PC-9 (cell line): ENCODE measurements at places on chromosomes 2 and 18.

DNA sequence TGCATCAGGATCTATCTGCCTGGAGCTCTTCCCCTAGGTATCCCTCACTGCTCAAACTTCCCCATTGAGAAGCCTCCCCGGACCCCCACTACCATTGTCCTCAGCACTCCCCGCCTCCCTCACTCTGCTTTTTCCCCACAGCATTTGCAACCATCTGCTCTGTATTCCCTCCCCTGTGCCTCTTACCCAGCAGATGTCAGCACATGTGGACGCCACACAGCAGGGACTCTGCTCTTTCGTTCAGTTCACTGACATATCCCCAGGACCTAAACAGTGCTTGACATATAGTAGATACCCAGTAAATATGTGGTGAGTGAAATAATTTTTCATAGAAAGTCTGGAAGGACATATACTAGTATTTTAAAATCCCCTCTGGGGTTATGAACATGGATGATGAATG, 101.1 kb downstream of the TMEM247 start:
- H3K27ac ChIP-seq, result no peak overlapping the region
- no peak for DNase-seq
- no peaks in the 10 kb centered on the region for H3K27me3 ChIP-seq
- no peak overlapping the region for H3K4me3 ChIP-seq
- no peaks in the 10 kb centered on the region for H3K4me1 ChIP-seq

DNA sequence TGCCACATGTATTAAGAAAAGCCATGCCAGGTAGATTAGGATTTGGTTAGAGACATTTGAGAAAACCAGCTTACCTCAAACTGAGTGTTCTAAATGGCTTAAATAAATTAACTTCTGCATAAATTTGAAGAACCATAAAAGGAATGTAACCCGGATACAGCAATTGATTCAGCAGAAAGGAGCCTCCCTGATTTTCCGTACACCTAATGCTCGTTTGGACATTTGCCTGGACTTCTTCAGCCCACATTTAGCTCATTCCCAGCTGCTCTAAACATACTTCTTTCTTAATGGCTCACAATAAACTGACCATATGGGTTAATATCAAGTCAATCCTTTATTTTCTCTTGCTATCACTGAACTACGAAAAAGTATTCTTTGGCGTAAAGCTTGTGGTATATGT, 392.4 kb downstream of the ZNF516 start:
- DNase-seq, result no peak
- peaks cover 30% of the 10 kb centered on the region for H3K27me3 ChIP-seq
- H3K36me3 ChIP-seq, result no peaks in the 10 kb centered on the region
- no peak overlapping the region for H3K4me3 ChIP-seq

DNA sequence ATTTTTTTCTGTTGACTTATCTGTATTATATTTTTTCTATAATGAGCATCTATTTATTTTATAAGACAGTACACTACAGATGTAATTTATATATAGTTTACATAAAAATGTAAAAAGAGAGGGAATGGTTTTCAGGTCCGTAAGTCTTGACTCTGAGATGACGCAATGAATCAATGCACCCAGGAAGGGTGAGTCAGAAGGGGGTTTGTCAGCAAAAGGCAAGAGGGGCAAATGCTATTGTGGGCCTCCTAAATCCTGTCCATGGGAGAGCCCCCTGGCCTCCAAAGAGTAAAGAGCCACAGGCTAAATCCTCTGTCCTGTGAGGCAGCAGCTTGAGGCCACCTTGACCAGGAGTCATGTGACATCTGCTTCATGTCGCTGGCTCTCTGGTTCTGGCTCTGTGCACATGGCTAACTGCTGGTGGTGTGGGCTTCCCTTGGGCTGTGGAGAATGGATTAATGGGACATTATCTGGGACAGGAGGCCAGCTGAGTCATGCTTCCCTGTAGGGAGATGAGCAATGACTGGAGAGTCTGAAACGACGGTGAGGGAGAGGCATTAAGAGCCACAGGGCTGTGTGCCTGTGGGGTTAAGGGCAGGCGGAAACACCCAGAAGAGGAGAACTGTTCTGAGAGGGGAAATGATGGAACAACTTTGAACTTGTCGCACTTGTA, 22.8 kb upstream of the ASB18 start:
- H3K4me1 ChIP-seq, result peaks cover 5% of the 10 kb centered on the region
- no peaks in the 10 kb centered on the region for H3K36me3 ChIP-seq
- H3K27me3 ChIP-seq, result peaks cover 29% of the 10 kb centered on the region
- no peak overlapping the region for H3K4me3 ChIP-seq

DNA sequence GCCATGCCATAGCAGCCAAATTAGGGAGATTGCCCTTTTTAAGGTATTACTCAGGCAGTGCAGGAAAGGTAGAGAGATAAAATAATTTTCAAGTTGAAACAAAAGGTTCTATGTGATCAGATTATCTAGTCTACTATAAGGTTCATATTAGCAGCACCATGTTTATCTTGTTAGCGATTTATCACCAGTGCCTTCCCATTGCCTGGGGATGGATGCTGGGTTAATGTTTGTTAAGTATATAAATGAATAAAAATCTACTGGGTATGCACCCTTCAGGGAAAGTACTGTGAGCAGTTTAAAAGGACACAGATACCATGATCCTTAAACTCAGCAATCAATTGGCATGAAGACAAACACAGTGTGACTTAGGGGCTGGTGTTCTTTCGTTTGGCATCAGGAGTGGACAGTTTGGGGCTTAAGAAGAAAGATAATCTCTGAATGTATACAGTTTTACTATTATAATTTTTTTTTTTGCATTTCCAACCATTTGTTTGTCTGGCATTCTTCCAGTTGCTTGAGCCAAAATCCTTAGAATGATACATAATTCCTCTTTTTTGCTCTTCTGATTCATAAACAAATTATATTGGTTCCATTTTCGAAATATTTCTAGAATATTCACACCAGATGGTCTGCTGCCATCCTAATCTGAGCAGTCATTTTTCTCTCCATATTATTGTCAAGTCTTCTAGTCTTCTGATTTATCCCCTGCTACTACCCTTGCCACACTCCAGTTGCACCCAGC, 512.8 kb upstream of the SLC8A1 start:
- H3K4me1 ChIP-seq, result no peaks in the 10 kb centered on the region
- H3K36me3 ChIP-seq, result no peaks in the 10 kb centered on the region
- H3K4me3 ChIP-seq, result no peak overlapping the region
- no peak overlapping the region for H3K27ac ChIP-seq

DNA sequence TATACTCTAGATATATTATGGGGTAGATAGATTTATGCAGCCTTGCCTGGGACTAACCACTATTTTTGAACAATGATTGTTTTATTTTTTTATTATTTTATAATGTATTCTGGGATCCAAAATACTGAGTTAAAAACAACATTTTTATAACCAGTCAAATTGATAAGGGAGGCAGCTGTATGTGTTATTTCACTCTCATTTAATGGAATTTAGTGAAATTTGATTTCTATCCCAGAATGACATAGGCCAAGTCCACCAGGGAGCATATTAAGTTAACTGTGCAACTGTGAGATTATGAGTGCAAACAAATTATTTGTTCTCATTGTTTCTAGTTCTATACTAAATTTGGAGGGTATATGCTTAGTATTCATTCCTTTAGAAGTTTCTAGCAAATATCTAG, 553.6 kb upstream of the NRP2 start:
- H3K27ac ChIP-seq, result no peak overlapping the region
- no peak overlapping the region for H3K4me3 ChIP-seq
- H3K4me1 ChIP-seq, result no peaks in the 10 kb centered on the region
- H3K27me3 ChIP-seq, result no peaks in the 10 kb centered on the region

DNA sequence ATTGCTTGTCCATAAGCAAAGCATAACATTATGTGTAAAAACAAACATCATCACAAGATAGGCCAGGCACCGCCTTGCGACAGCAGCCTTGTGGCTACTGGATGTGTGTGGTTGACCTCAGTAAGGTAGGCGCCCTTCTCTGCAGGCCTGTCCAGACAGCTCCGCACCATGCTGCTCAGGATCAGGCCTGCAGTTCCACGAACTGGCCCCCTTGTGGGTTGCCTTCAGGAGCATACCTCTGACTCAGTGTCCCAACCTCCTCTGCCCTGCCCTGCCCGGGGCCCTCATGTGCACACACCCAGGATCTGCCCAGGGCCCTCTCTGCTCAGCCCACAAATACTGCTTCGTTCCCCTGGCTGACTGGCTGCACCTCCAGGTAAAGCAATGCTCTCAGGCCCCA, 16.1 kb upstream of the ZNF236 start:
- no peaks in the 10 kb centered on the region for H3K36me3 ChIP-seq
- H3K27ac ChIP-seq, result no peak overlapping the region
- DNase-seq, result no peak
- H3K4me3 ChIP-seq, result no peak overlapping the region

- DNase-seq, result no peak
- no peaks in the 10 kb centered on the region for H3K4me1 ChIP-seq
- no peak overlapping the region for H3K27ac ChIP-seq
- H3K36me3 ChIP-seq, result no peaks in the 10 kb centered on the region
Observed at GRCh38 chr18:70221156-70221914, 15.8 kb upstream of the RTTN start.

DNA sequence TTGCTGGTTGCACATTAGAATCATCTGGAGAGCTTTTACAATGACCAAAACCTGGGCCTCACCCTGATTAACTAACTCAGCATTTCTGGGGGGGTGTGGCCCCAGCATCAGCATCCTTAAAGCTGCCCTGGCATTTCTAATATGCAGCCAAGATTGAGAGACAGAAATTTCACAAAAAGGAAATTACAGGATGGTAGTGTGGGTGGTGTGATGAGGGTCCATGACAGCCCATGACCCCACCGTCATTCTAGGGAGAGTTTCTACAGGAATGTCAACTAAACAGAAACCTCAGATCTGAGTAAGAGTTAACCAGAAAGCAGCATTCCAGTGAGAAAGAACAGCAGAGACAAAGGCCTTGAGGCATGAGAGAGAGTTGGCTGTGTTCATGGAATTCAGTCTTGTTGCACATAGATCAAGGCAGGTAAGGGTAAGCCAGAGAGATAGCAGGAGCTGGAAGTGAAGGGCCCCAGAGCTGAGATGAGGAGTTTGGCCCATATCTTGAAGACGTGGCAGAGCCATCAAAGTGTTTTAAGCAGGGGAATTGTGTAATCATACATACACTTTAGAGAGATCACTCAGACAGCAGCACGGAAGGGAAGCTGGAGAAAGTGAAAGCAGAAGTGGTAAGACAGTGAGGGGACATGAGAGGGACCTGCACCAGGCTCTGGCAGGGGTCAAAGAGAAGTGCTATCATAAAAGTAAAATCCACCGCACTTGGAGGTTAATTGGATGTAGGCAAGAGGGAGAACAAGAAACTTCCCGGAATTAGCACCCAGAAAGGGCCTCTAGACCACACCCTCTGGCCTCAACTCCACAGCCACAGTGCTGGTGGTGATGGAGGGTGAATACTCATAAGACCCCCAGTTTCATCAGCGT, 7.8 kb upstream of the TRABD2A start:
- H3K27ac ChIP-seq, result no peak overlapping the region
- H3K27me3 ChIP-seq, result no peaks in the 10 kb centered on the region
- DNase-seq, result no peak
- H3K36me3 ChIP-seq, result no peaks in the 10 kb centered on the region
- H3K4me3 ChIP-seq, result no peak overlapping the region; the same call in 1 of the 2 replicates

DNA sequence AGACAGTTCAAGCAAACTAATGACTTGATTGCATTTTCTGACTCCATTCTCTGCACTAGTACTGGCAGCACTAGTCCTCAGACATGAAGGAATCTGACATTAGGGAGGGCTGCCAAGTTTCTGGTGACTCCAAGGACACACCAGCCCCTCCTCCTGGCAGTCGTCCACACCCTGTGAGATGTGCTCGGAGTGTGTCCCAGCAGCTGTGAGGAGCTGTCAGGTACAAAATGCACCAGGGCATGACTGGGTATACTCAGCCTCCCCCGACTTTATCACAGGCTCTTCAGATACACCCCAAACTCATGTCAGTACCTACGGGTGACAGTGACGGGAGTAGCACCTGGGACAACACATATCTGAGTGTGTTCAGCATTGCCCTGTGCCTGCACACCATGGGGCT, 43.1 kb downstream of the EDAR start:
- no peak overlapping the region for H3K27ac ChIP-seq
- no peaks in the 10 kb centered on the region for H3K4me1 ChIP-seq
- no peak overlapping the region for H3K4me3 ChIP-seq
- no peaks in the 10 kb centered on the region for H3K36me3 ChIP-seq
- H3K27me3 ChIP-seq, result peaks cover 7% of the 10 kb centered on the region; the same call in 1 of the 2 replicates

DNA sequence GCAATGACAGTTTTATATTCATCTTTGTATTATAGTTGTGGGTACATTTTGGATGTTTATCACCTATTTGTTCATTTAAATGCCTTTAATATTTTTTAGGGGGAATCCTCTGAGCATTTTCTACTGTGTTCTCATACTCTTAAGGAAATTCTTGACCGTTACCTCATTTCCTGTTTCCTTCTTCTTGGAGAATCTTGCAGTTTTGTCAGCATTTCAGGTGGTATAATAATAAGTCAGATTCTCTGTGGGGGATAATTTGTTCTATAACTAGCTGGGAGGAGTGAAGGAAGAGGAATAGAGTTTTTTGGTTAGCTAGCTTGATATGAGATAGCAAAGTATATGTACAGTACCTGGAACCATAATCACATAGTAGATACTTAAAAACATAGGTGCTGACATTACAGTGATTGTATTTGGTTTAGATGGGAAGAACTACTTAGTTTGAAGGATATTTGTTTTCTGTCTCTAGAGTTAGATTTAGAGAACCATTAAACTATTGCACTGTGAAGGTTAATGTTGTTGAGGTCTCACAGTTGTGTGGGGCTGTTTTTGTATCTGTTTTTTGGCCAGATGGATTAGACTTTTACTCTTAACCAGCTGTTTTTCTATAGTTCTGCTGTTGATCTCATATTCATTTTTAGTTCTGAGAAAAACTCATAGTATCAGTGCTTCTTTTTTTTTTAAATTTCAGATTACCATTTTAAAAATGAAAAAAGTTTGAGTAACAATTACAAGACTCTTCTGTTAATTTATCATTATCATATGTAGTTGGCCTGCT, 14.2 kb downstream of the MTX2 start:
- no peaks in the 10 kb centered on the region for H3K4me1 ChIP-seq
- H3K27ac ChIP-seq, result no peak overlapping the region
- no peaks in the 10 kb centered on the region for H3K36me3 ChIP-seq
- H3K27me3 ChIP-seq, result no peaks in the 10 kb centered on the region

- peak overlapping the region; percentile 2; the same call in 1 of the 2 replicates for H3K4me3 ChIP-seq
- H3K27me3 ChIP-seq, result no peaks in the 10 kb centered on the region
- peak overlapping the region; percentile 90 for H3K27ac ChIP-seq
- H3K4me1 ChIP-seq, result peaks cover 67% of the 10 kb centered on the region
Observed at GRCh38 chr2:172996387-172996961, 79.2 kb upstream of the MAP3K20 start.

- no peak overlapping the region for H3K27ac ChIP-seq
- no peaks in the 10 kb centered on the region for H3K4me1 ChIP-seq
- no peaks in the 10 kb centered on the region for H3K27me3 ChIP-seq
- no peak for DNase-seq
- H3K4me3 ChIP-seq, result no peak overlapping the region
Observed at GRCh38 chr2:129396980-129397599, 582.4 kb upstream of the RAB6C start.
